ENCODE measurements at places on chromosomes 2 and 18.

DNA sequence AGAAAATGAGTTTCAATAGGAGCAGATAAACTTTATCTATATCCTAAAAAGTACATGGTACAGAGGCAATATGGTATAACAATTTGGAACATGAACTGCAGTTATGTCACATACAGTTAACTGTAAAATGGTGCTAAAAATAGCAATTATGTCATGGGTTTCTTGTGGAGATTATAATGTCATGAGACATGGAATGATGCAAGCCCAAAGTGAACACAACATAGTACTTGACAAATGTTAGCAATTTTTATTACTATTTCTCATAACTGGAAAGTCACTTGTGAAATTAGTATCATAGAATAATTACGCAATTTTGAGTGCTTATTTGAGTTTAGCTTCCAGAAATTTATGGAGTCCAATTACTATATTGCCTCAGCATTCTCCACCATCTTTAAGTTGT, 1263.4 kb downstream of the DSC3 start:
- no peak for DNase-seq

GRCh38 chr18:9329471-9329870, 5.1 kb upstream of the TWSG1 start:
- DNase-seq, result no peak

DNA sequence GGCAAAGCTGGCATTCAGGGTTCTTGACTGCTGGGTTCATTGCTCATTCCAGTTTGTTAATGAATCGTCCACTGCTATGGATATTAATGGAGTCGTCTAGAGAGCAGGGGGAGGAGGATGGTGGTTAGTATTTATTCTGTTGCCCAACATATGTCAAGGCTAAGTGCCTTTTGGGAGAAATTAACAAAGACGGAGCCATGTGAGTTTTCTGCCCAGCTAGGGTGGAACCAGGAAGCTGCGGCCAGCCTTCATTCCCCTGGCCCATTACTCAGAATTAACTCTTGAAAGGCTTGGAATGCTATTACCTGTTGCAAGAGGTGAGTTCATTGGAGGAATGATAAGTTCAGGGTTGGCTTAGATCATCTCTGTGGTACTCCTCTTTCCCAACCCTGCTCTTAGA, 19.3 kb downstream of the IGFBP2 start:
- DNase-seq, result no peak

DNA sequence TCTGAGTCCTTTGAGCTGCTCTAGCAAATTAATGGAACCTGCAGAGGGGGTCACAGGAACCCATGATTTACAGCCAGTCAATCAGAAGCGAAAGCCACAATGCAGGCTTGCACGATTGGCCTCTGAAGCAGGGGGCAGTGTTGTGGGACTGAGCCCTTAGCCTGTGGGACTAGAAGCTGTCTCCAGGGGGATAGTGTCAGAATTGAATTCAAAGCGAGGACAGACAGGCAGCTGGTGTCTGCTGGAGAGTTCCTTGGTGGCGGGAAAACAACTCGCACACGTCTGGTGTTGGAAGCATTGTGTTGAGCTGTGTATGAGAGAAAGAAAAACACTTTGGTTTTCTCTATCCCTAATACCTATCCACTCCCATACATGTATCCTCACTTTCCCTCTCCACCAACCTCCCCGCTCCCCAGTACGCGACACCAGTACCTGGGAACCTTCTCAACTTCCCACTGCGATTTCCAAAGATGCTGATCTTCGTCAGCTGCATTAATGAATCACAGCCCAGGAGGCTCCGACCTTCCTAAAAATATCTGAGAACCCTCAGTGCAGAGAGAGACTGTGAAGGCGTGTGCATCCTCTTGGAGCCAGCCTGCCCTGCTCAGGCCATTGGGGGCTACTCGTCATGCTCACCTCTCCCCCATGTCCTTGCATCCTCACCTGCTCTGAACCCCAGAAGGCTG, 88.2 kb downstream of the HS1BP3 start:
- no peak for DNase-seq

- DNase-seq, result no peak
Observed at GRCh38 chr18:45557287-45557686, 58.0 kb upstream of the SLC14A2 start.

GRCh38 chr18:905307-905947, 756 bp downstream of the ADCYAP1 start:
- no peak for DNase-seq

- no peak for DNase-seq
Observed at GRCh38 chr2:138238908-138239307, 262.7 kb upstream of the SPOPL start.

GRCh38 chr2:155203178-155203577, 504.7 kb downstream of the KCNJ3 start:
- no peak for DNase-seq

DNA sequence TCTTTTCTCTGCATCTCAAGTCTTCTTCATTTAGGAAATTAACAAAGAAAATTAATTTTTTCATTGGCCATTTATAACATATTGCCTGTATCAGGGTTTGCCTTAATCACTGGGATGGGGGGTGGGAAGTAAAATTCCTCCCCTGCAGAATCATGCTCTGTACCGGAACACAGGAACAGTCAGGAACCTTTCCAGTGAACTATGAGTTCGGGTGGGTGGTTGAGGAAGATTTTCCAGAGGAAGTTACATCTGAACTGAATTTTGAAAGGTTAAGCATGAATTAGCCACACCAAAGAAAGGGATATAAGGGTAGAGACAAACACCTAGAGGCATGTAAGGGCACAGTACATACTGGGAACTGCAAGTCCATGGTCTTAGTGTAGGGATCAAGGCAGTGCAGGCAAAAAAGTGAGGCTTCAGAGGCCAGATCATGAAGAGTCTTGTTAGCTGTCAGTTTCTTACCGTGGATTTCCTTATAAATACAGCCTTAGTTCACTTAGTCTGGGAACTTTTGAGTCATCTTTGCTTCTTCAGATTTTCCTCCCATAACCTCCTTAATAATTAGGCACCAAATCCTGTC, 55.6 kb downstream of the FAM117B start:
- DNase-seq, result no peak

DNA sequence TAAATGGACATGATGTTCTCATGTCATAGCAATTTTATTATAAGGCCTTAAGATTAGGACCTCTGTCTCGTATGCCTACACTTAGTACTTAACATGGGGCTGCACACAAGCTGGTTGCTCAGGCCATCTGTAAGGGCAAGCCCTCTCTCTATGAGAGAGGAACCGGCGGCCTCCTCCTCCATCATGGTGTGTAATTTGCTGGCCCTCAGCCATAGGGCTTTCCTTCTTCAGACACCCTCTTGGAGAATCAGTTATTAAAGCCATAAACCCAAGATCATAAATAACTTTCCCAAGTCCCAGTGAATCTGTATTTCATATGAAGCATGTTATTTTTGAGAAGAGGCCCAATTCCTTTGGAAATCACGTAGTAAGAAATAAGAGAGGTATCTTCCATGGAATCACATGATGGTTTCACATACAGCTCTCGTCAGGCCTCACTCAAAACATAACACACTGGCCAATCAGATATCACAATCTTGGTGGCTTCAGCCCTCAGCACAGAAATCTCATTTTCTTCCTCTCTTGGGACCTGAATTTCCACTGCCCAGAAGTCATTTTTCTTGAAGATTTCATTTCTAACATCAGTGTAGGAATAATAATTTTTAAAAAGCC, 92.6 kb downstream of the RDH14 start:
- DNase-seq, result no peak

DNA sequence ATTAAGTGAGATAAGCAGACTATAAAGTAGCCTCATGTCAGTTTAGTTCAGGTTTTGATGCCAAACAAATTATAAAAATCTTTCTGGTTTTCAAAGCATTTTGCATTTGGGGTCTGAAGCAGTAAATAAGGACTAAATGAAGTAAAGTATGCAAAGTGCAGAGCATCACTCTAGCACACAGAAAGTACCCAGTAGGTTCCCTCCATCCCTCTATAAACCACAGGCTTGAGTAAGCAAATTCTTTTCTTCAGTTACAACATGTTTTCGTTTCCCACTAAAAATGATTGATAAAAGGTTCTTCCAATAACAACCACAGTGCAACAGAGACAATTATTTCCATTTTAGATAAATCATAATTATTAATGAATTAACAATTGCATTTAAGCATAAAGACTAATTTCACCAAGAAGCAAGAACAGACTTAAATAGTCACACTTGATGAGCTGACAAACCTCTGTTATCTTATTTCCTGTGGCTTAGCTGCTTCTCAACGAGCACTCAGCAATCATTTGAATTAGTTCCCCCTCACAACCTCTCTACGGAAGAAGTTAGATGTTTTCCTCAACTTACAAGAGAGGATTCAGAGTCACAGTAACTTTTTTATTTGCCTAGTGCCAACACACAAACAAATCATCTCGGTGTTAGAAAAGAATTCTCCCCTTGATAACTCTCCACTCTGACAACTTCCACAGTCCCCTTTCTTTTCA, 249.8 kb downstream of the NBAS start:
- DNase-seq, result no peak

GRCh38 chr2:15195813-15196212, 365.3 kb downstream of the NBAS start:
- no peak for DNase-seq

Measured in stimulated activated CD4-positive, alpha-beta T cell treated with anti-CD3 and anti-CD28 coated beads, Interleukin-15, amount 100 ng/mL, for 1 hour (primary cell).